ENCODE measurements at places on chromosomes 11 and 22.

- no peak for DNase-seq
Measured at GRCh38 chr22:20788627-20789344, 14.9 kb downstream of the SERPIND1 start.

GRCh38 chr11:44556735-44557409 is 8.6 kb upstream of the CD82 start:
- DNase-seq = peak; percentile 55

- no peak for DNase-seq
Measured at GRCh38 chr11:57324154-57324885, 432 bp downstream of the TNKS1BP1 start.

DNA sequence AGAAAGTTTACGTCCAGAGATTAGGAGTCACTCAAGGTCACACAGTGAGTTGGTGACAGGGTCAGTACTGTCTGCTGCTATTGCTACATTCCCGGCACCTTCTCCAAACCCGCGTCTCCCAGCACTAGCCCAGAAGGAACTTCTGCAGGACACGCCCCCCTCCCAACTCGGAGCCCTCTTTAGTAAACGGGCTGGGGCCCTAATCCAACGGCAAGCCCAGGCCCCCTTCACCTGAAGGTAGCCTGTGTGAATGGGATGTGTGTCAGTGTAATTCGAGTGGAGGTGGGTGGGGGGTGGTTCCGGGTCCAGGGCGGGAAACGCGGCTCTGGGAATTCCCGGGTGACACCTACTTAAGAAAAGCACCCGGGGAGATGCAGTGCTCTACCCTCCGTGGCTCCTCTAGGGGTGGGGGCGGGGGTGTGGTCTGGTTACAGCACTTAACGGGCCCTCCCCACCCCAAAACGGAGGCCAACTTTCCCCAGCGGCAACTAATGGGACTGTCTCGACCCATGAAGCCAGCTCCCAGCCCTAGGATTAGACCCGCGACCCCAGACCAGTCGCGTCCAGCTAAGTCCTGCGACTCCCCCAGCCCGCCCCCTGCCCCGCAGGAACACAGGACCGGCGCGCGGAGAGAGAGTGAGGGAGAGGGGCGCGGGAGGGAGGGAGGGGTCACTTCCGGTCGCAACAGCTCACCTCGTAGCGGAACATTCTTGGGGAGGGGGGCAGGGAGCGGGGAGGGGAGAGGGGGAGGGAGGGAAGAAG is 468 bp downstream of the PATL1 start:
- peak; percentile 67 for DNase-seq

- no peak for DNase-seq
Measured at GRCh38 chr22:48313175-48313830, 1514.4 kb downstream of the BRD1 start.

DNA sequence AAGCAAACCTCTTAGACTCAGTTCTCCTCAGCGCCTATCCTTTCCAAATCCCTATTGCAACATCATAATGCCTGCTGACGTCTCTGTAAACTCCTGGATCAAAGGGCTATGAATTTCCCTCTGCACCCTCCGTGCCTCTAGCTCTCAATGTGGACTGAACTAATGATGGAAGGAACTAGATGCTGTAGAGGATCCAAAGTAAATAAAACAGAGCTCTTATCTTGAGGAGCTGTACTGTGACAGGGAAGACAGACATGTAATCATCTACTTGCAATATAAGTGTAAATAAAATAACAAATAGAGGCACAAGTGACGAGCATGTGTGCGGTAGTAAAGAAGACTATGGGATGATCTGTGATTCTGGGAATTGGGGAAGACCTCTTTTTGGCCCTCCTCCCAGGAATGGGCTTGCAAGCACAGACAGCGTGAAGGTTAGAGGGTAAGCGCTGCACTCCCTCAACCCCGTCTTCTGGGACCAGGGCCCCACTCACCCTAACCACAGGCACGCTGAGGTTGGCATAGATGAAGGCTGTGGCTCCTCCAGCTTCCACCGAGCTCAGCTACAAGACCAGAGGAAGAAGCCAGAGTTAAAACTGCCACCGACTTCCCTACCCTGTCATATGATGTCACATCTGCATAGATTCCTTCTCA is 42.2 kb downstream of the P4HA3 start:
- no peak for DNase-seq

GRCh38 chr11:109443052-109443451 is 21.1 kb downstream of the C11orf87 start:
- no peak for DNase-seq

- DNase-seq = no peak
Measured at GRCh38 chr11:112459001-112459400, 198.3 kb upstream of the PLET1 start.

GRCh38 chr11:95544095-95544856 is 245.3 kb downstream of the FAM76B start:
- DNase-seq = no peak

DNA sequence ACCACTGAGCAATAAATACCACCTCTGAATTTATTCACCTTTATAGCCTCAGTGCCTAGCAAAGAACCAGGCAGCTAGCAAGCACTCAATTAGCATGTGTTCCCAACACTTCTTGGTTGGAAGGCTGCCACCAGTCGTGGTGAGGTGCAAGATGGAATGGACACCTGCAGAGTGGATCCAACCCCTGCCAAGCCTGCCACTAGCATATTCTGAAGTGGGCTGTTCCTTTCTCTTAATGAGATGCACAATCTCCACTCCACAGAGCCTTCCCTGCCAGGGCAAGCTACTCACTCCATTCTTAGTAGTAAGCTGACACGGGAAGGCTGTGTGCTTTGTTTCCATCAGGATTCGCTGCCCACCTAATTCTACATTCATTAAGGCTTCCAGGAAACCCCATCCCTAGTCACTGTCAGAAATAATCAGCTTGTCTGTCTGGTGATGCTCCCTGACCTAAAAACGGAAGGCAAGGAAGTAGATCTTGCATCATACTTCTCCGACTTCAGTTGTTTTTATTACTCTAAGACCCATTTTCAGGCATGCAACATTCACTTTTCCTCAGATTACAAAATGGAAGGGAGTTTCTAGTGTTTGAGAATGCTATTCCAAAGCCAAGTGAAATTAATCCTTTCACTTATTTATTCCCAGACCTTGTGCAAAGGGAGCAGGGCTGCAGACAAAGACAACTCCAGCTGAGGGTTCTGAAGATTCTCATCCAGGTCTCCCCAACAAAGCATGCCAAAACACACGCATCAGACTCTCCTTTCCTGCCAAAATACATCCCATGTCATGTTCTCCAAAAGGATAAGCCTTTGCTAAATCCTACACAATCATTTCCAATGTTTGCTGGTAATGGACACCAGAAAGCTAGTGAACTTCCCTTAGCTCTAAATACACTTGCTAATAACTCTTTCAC is 128.0 kb downstream of the TENM4 start:
- DNase-seq = no peak

DNA sequence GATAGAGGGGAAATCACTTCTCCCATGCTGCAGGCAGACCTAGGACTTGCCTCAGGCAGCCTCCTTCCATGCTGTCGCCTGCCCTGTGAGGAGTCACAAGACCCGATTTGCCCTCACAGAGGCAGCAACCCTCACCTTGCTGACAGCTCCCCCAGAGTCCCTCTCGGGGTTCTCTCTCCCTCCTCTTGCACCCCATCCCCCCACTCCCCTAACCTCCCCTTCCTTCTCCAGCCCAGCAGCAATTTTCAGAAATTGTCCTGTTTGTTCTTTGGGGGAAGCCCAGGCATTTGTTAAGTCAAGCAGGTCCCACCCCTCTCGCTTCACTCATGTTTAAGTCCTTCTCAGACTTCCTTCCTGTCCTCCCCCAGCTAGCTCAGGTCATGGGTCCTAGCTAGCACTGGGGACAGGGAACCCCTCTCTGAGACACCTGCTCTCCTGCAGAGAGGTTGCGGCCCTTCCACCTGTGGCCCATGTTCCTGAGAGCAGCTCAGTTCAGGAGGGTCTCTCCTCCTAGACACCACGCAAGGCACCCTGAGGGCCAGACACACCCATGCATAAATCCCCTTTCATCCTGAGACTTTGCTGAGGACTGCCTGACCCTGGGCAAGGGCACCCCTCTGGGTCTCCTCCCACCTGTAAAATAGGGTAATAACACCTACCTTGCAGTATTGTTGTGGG is 6.3 kb upstream of the FXYD2 start:
- no peak for DNase-seq

- no peak for DNase-seq
Measured at GRCh38 chr22:23693979-23694680, 3.3 kb downstream of the RGL4 start.

DNA sequence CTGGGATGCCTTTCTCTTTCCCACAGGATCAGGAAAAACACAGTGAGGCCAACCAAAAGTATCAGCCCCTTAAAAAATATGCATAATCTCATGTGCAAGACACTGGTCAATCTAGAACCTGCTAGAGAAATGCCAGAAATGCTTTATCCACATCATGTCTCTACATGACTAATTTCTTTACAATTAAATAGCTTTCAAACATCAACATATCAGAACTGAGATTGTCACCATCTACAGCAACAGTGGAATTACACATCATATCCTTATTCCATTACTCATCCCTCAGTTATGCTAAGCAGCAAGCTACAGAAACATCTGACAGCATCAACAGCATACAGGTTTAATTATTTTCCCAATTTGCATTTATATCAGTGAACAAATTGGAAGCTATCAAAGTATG is 78.8 kb downstream of the DDIAS start:
- DNase-seq = no peak

- no peak for DNase-seq
Measured at GRCh38 chr11:75160220-75160757, 9.4 kb downstream of the SLCO2B1 start.

- no peak for DNase-seq
Measured at GRCh38 chr22:44351685-44352377, 39.1 kb upstream of the SHISAL1 start.

DNA sequence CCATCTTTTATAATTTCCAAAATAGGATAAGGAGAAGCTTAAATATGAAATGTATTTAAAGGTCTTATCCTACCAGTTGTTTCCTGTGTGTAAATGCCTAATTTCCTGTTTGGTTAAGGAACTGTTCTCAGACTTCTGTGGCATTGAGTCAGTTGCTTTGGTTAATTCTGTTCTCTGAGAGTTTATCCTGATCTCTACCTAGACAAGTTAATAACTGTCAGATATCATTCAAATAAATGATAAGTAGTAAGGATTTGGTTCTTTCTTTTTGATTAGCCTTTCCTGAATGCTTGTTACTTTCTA is 39.5 kb downstream of the CTNND1 start:
- no peak for DNase-seq

DNA sequence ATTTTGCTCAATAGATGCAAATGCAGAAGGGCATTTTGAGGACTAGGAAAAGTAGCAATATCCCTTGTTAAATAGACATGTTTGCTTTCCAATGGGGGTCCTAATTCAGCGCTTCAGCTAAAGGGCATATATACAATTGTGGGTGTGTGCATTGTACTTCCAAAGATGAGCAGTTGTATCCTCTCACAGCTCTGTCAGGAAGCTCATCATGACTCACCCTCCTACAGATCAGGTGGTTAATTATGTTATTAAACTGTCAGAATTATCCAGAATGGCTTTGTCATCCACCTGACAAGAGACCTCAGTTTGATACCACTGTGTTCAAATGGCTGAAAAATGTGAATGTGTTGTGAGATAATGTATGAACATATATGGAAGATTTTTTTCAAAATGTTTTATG is 252.2 kb upstream of the MTNR1B start:
- no peak for DNase-seq

- no peak for DNase-seq
Measured at GRCh38 chr22:42151924-42152635, 21.5 kb upstream of the CYP2D6 start.
